Mesothelial cell of epicardium (in vitro differentiated cells): ENCODE measurements at places on chromosomes 2 and 18.

- peak overlapping the region; percentile 69 for H3K27ac ChIP-seq
- no peaks in the 10 kb centered on the region for H3K27me3 ChIP-seq
Observed at GRCh38 chr2:127093648-127094210, 13.2 kb downstream of the BIN1 start.

GRCh38 chr2:128371648-128372345 is 53.1 kb upstream of the HS6ST1 start:
- no peaks in the 10 kb centered on the region for H3K27me3 ChIP-seq
- H3K4me1 ChIP-seq, result peaks cover 61% of the 10 kb centered on the region
- H3K27ac ChIP-seq, result no peak overlapping the region
- H3K4me3 ChIP-seq, result no peak overlapping the region
- no peak for DNase-seq

GRCh38 chr18:36711813-36712444 is 116.9 kb downstream of the TPGS2 start:
- no peaks in the 10 kb centered on the region for H3K36me3 ChIP-seq
- no peak overlapping the region for H3K4me3 ChIP-seq
- DNase-seq, result no peak
- peaks cover 7% of the 10 kb centered on the region for H3K4me1 ChIP-seq
- no peak overlapping the region for H3K27ac ChIP-seq

- no peaks in the 10 kb centered on the region for H3K27me3 ChIP-seq
- peak overlapping the region; percentile 64 for H3K27ac ChIP-seq
- H3K4me3 ChIP-seq, result no peak overlapping the region
- H3K4me1 ChIP-seq, result peaks cover 62% of the 10 kb centered on the region
Observed at GRCh38 chr2:177694348-177694747, 301.8 kb downstream of the AGPS start.

DNA sequence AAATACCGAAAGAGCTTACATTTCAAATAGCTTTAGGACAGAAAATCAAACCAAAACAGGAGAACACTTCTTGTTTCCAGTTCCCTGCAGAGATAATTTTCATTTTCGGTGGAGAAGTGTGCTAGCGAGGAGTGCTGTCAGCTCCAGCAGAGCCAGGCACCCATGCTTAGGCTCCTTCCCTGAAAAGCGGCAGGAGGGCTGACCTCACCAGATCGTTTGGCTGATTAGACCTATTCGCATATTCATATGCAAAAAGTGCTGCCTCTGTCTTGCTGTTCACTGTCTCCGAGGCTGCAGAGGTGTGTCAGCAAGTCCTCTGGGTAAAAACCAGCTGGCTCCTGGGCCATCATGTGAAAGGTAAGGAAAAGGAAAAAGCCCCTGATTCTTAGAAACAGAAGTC is 225.8 kb upstream of the COPS8 start:
- H3K4me3 ChIP-seq, result no peak overlapping the region
- H3K27me3 ChIP-seq, result no peaks in the 10 kb centered on the region
- peak; percentile 19 for DNase-seq
- H3K36me3 ChIP-seq, result peaks cover 6% of the 10 kb centered on the region
